Non-pigmented ciliary epithelial cell (primary cell): ENCODE measurements at places on chromosomes 6 and 20.
A peak's percentile ranks its signal among the peaks of the same experiment; 100 is the strongest.

- no peak for DNase-seq
These were observed 93.7 kb downstream of the PSMB1 start for GRCh38 chr6:170459451-170459850.

DNA sequence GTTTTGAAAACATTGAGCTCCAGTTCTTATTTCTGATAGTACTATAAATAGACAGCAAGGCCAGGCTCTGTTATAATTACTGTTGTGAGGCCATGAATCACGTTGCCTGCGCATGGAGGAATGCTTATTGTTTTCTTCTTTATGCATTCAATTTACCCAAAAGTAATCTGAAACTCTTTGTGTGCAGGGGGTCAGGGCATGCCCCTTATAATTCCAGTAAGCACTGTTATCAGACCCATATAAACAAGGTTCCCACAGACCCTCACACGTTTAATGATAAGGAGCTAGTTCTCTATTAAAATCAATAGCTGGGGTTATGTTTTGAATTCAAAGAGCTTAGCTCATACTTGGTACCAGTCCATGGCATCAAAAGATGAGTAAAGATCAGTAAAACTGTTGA is 174.8 kb upstream of the ARG1 start:
- DNase-seq, result no peak

GRCh38 chr20:23174821-23175220 is 88.7 kb upstream of the CD93 start:
- no peak for DNase-seq

DNA sequence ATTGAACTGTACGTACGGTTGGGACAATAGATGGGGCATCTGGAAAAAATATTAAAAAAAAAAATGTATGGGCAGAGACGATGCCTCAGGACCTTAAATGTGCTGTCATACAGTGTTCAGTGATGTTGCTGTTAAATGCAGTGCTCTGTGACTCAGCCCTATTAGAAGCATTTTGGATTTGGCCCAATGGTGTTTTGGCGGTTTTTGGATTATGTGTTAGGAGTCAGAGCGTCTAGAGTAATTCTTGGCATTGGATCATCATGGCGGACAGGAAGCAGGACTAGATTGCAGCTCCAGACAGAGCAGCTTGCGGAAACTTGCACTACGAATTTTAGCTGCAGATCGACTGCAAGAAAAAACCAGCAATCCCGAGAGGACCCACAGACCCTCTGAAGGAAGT is 280.0 kb downstream of the SOX4 start:
- DNase-seq, result no peak

- DNase-seq, result no peak
These were observed 47.0 kb upstream of the EEF1E1 start for GRCh38 chr6:8149350-8149749.

DNA sequence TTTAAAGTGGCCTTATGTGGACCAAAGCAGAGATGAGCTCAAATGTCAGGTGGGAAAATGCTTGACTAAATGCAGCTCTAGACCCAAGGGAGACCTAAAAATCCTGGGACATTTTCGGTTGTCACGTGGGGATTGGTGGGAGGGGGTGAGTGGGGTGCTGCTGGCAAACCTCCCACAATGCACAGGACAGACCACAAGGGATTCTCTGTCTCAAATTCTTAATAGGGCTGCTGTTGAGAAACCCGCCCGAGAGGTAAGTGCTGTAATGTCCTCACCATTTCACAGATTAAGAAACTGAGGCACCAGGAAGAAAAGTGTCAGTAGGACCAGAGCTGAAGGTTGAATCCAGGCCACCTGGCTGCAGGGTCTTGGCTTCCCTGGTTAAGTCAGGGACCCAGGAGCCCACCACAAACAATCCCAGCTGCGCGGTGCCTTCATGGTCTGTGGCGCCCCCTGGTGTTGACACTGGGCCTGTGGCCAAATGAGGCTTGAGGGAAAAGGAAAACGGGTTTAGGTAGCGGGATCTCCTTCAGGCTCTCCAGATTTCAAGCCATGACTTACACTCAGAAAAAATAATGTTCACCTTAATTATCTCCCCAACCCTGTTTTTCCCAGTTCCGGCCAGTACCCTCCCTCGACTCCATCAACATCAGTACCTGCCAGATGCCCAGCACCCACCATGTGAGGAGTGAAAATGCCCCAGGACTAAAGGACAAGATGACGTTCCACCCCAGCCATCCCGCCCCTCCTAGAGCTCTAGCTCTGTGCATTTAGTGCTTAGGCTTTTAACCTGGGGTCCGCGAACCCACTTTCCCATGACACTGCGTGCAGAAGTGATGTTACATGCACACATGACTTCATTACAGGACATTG is 7.2 kb downstream of the HLA-G start:
- DNase-seq, result no peak

GRCh38 chr6:143322386-143322785 is 128.1 kb downstream of the ADAT2 start:
- DNase-seq, result no peak

GRCh38 chr6:56758120-56758519 is 115.4 kb upstream of the DST start:
- DNase-seq, result no peak

- no peak for DNase-seq
These were observed 7.6 kb downstream of the SNX3 start for GRCh38 chr6:108253241-108253640.

DNA sequence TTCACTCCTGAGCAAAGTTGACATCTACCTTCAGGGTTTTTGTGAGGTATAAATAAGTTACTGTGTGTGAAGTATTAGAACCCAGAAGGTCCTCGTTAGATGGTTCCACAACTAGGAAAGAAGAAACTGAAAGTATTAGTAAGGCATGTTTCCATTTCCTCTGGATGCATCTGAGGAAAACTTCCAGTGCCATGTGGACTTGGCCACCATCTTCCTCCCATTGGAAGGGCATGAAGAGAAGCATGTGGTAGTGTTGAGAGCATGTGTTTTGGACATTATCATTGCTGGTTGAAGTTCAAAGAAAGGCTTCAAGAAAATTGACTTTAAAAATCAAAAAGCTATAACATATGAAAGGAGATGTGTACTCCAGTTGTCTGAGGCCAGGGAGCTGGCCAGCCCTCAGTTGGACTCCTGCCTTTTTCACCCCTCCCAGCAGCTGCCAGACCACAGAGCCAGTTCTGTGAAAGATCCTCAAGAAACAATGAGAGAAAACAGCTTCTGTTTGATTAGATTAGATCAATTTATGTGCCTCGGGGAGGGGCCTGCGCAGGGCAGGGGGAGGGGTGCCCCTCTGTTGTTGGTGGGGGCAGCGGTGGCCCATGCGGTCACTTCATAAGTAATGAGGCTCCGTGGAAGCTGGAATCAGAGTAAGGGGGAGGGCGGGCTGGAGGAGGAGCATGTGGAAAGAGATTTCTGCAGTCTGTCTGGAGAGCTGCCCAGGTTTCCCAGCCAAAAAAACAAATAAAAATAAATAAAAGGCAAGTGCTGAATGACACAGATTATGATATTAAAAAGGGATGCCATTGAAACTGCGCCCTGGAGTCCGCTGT is 154.0 kb downstream of the JARID2 start:
- peak; percentile 37 for DNase-seq

DNA sequence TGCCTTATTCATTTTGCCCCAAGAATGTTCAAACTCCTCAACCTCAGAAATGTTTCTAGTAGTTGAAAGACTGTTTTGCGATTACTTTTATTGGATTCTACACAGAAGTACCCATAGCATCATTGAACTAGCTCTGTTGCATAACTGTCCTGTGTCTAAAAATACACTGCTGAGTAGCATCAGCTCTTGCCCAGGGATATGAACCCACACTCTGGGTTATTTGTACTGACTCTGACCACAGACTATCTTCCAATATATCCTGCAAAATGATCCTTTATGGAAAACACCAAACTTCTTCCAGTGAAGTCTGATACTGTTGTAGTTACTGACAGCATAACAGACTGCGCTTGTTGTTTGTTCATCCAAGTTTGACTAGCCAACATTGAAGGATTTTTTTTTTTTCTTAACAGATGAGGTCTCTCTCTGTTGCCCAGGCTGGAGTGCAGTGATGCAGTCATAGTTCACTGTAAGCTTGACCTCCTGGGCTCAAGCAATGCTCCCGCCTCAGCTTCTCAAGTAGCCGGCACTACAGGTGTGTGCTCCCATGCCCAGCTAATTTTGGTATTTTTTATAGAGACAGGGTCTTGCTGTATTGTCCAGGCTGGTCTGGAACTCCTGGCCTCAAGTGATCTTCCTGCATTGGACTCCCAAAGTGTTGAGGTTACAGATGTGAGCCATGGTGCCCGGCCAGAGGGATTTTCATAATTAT is 49.9 kb downstream of the TULP4 start:
- no peak for DNase-seq

DNA sequence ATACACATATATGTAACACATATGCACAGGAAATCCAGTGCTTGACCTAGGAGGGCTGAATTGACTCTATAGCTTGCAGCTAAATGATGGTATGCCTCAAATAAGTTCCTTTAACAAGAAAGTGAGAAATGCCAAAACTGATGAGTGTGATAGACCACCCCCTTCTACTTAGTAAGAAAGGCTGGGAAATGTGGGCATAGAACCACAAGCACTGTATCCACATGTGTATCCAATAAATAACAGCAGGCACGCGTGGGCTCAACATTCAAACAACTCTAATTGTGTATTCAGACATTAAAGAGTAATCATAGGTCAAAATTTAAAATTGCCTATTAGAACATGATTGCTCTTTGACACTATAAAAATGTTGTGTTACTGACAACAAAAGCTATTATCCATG is 54.1 kb downstream of the FAM83B start:
- no peak for DNase-seq

DNA sequence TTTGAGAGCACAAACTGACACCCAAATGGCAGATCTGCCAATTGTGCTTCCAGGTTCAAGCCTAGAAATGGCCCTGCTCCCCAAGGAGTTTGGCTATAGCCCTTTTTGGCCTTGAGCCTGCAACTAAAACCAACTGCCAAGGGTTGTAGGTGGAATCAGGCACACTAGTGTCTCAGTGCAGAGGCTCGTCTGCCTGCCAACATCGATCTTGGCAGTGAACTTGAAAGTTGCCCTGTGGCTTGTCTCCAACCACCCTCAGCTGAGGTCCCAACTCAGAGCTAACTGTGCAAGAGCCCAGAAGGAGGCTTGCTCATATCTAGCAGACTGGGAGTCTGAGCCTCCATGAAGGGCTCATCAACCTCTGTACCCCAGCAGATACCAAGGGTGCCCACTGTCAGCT is 92.7 kb upstream of the GLP1R start:
- DNase-seq, result no peak

- no peak for DNase-seq
These were observed 36.8 kb downstream of the FOXQ1 start for GRCh38 chr6:1348675-1349074.

DNA sequence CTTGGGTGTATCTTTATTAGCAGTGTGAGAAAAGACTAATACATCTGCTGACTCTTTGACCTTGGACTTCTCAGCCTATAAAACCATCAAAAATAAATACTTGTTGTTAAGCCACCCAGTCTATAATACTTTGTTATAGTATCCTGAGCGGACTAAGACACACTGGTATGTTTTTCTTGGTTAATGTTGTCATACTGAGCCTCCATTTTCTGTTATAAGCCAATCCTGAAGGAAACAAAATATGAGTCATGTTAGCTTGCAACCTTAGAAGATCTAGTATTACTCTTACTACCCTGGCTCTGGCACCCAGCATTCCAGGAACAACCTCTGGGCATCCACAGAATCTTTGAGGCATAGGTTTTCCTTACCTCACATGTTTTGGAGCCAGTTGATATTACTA is 307.2 kb downstream of the FRK start:
- DNase-seq, result peak; percentile 10

- DNase-seq, result no peak
These were observed 124.0 kb downstream of the ZMYND8 start for GRCh38 chr20:47232518-47232917.

- no peak for DNase-seq
These were observed 56.5 kb downstream of the OR2J2 start for GRCh38 chr6:29227235-29227634.
